ENCODE measurements at places on chromosomes 5 and 9. TPM values are rescaled to one million over a fixed set of nuclear protein-coding genes. Genes with fewer than 3 reads are reported as not detected.

DNA sequence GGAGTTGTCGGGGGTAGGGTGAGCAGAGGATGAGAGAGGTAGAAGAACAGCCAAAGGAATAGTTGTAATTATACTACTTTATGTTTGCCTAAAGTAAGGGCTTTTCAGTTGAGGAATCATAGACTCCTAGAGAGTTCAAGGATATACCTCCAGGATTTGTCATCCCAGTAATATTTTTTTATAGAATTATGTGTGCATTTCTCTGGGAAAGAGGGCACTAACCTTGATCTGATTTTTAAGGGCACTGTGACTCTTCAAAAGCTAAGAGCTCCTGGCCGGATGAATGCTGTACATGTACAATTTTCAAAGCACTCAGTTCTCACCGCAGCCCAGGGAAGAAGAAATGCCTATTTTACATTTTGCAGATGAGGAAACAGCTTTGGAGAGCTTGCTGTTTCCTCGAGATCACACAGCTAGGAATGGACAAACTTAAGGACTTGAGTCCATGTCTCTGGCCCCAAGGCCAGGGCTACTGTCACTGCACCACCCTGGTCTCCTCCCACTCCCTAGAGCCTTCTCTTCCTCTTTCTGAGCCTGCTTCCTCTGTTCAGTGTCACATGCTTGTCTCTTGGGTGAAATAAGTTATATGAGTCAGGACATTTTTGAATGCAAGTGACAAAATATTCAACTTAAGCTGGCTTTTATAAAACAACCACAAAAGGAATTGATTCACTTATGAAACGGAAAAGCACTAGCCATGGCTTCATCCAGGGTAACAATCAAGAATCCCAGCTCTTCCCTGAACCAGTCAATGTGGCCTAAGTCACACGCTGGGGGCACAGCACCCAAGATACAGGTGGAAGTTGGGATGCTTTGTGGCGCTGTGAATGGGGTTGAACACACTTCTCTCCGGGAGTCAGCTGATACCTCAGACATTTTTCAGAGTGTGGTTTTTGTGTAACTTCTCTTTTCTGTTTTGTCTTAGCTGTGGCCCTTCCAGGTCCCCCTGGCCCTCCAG is 45.7 kb upstream of the TGFBR1 start:
- DNase-seq: no peak

The FXN gene
- 12.4 TPM for total RNA-seq

- DNase-seq: no peak
Measured at GRCh38 chr5:39231705-39232525, 12.6 kb upstream of the FYB1 start.

GRCh38 chr5:124669300-124669648 is 77.2 kb downstream of the ZNF608 start:
- no peak for DNase-seq

GRCh38 chr9:137116728-137117127 is 2.2 kb upstream of the DPP7 start:
- no peak for DNase-seq

The ORM2 gene
- 3.9 TPM for total RNA-seq

The SPINK9 gene
- not detected for total RNA-seq
